Renal cortical epithelial cell (primary cell): ENCODE measurements at places on chromosomes 6 and 20. TPM values are rescaled to one million over a fixed set of nuclear protein-coding genes. Genes with fewer than 3 reads are reported as not detected.

Gene FAM217A
- not detected in 2 replicates for total RNA-seq

DNA sequence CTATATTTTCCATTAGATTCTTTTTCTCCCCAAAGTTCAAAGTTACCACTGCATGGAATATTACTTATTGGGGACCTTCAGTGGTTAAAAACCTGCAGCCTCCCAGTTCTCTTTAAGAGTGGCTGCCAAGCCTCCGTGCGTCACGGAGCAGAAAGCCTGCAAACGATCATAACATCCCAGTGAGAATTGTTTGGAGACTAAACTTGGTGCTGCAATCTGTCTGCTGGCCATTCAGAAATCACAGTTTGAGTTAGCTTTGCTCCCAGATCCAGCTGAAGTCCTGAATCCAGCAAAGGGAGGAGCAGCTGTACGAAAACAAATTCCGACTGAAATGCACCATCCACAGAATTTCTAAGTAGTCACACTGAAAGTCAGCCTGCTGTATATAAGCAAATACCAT, 213.5 kb upstream of the PDE10A start:
- DNase-seq: peak; percentile 7

Gene SYNE1
- total RNA-seq: 39.1 and 195 TPM in 2 replicates

DNA sequence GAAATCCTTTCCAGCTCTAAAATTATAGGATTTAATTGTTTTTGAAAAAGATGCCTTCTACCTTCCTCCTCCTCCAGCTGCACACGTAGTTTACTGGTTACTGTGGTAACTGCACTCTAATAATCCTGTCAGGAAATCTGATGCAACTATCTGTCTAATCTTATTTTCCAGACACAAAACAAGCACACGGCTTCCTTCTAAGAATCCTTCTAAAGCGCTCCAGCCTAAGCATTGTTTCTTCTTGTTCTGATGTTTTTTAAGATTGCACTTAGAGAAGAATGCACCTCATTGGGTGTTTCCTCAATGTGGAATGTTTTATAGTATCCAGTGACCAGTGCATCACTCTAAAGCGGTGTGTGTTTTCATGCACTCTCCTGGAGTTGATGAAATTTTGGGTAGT, 63.6 kb downstream of the CARMIL1 start:
- DNase-seq: no peak

- no peak for DNase-seq
Measured at GRCh38 chr6:16404456-16404855, 166.1 kb downstream of the GMPR start.

DNA sequence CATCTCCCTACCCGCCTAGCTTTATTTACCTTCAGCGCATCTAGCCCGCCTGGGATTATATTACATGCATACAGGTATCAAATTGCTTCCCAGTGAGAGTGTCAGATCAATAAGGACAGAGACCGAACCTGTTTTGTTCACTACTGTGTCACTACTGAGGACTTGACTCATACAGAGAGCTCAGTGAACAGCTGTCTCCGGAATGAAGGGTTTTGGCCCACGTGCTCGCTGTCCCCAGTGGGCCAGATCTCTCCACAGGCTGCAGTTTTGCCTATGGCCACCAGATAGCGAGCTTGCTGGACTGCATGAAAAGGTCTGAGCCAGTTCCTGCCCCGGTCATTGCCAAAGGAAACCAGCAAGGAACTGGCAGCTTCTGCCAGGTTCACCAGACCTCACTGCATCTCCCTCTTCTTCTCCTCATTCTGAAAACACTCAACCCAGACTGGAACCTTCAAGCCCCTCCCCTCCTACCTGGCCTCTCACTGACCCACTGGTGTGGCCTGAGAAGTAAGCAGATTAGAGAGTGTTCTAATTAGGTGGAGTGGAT, 150.8 kb downstream of the ZMYND8 start:
- DNase-seq: peak; percentile 46

DNA sequence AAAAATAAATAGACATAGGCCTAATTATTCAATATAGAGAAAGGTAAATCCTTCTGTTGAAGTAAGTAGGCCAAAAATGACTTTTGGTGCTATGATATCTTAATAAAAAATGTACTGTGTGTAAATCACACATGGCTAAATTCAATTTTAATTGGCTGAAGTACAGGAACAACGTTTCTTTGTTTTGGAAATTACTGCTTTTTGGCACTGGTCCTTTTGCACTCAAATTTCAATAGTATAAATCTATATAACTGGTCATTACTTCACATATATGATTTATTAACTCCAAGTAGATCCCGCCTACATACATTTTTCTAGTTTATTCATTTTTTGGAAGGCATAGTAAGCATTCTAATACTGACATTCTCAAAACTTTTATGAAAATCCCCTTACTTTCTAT, 114.5 kb downstream of the RALGAPA2 start:
- no peak for DNase-seq

- DNase-seq: peak; percentile 54
Measured at GRCh38 chr6:41706876-41707564, 28.4 kb downstream of the TFEB start.

Gene LEMD2
- 50.2 and 52.4 TPM in 2 replicates for total RNA-seq

Gene RHAG
- total RNA-seq: not detected in 2 replicates

Gene MUC22
- 0.15 TPM in 1 of 2 replicates, not detected in the other for total RNA-seq

Gene BAG2
- total RNA-seq: 9.2 and 14.6 TPM in 2 replicates

- peak; percentile 43 for DNase-seq
Measured at GRCh38 chr6:133767357-133767970, 121.4 kb upstream of the TCF21 start.

DNA sequence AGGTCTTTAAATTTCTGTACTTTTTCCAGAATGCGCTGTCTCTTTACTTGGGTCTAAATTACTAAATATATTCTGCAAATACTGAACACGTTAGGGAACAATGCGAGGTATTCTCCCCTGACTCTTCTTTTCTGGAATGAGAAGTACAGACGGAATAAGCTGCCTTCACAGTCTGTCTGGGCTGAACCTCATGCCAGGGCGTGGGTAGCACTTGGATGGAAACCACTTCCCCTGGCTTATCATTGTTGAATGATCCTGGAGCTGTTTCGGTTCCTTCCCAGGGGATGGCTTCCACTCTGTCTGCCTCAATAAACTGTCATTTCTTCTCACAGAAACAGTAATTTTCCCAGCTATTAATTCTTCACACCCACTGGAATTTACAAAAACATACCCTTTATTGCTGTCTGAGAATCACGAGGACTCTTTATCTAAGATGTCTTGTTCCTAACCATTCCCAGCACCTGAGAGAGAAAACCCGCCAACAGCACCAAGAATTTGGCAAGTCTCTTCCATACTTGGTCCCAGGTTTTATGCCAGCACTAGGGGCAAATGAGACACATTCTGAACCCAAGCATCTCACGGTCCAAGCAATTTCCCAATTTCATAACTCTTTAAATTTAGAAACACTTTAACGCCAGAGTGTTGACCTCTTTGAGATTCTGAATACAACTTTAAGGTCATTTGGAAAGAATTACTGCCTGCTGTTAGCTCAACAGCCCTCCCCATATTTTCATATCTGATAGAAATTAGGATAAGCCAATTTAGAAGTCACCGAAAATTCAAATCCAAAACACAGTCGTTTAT, 43.2 kb upstream of the ADGRF5 start:
- no peak for DNase-seq

DNA sequence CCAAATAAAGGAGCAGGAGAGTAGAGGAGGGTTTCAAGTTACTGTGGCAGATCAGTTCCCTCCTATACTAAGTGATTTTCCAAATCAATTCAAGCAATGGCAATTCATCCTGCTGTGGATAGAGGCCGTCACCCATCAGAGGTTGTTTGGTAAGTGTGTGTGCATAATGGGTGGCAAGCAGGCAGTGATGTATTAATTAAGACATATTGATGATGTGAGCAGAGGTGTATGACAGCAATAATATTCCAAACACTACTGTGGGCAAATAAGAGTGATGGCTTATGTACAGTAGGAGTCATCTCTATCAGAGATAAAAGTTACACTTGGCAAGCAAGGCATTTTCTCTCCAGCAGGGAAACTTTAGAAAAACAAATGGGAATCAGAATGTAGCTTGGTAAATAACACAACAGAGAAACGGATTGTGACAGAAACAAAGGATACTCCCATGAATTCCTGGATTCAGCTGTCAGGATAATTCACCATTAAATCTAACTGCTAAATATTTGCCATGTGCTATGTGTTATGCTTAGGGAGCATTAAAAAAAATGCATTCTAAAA, 196.3 kb downstream of the KHDC1L start:
- DNase-seq: no peak

- DNase-seq: no peak
Measured at GRCh38 chr6:6747371-6747770, 158.9 kb downstream of the LY86 start.

DNA sequence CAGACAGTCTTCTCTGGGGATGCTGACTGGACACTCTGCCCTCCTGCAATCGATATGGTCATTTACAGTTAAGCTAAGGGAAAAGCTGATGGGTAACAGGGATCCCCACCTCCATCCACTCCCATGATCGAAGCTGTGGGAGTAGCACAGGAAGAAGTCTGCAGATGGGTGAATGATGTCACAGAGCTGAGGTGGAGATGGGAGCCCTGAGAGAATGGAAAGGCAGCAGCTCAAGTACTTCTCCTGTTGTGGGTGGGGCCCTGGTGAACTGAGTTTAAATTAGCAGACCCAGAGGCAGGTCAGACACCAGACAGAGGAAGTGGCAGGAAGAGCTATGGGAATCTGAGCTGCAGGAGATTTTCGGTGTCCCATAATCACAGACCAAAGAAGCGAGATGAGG, 29.0 kb downstream of the HDGFL1 start:
- DNase-seq: no peak

DNA sequence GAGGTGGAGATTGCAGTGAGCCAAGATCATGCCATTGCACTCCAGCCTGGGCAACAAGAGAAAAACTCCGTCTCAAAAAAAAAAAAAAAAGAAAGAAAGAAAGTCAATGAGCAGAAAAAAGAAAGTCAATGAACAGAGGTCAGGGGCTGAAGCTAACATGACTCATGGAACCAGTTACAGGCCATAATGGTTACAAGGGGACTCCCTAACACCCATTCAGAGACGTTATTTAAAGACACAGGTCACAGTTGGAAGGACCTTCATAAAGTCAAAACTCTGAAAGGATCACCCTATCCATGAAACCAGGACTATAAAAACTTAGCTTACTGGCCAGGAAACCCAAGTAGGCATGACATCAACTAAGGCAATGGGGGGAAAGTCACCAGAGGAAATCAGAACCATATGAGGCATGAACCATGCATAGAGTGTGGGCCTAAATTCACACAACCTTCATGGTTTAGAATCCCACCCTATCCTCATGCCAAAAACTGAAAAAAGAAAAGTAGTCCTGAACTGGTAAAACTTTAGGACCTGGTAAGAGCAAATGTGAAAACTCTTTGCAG, 18.2 kb downstream of the FBXL4 start:
- DNase-seq: peak; percentile 85

Gene SAMD3
- not detected in 2 replicates for total RNA-seq

DNA sequence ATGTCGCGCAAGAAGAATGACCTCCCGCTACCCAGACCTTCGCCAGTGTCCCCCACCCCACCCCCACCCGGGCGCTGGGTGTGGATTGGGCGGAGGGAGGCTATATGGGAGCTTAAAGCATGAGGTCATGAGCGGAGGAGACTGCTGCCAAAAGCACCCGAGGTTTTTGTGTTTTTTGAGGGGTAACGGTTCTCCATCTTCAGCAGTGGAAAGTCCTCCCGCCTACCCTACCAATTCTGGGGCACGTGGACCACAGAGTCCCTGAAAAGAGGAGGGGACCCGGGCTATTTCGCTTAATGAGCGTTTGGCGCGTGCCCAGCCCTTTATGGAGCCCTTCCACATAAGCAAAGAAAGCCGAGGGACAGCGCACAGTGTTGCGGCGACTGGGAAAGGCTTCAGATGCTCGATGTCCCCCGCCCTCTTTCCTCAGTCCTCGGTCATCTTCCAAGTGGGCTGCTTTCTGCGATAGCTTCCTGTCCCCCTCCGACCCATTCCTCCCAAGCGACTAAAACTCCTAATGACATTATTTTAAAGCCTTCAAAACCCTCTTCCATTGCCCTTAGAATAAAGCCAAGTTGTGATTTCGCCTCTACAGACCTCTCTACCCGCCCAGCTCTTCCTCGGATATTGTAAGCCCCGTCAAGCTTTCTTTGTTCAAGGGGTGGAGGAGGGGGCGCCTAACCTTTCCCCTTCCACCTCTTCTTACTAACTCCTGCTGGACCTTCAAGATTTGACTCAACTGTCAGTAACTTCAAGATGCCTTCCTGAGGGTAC, 2.1 kb upstream of the TRERF1 start:
- DNase-seq: no peak

Gene TRAPPC3L
- not detected in 2 replicates for total RNA-seq

DNA sequence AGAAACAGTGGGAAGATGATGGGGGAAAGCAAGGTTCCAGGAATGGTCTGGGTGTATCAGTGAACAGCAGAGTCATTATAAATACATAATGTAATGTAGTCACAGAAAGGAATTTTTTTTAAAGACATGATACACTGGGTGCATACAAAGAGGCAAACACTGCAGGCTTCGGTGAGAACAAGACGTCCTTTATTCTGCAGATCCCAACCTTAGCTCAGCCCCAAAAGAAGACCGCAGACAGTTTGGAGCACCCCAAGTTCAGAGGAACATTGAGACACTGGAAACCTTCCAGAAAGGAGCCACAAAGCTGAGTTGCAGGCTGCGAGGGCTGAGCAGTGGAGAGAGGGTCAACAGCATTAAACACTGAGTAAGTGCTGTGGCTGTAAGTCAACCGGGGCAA, 30.6 kb upstream of the FOXC1 start:
- no peak for DNase-seq

- peak; percentile 9 for DNase-seq
Measured at GRCh38 chr6:19209202-19209601, 628.0 kb upstream of the ID4 start.

GRCh38 chr6:128598571-128598970, 78.2 kb upstream of the PTPRK start:
- DNase-seq: no peak
